K562 (cell line): ENCODE measurements at places on chromosomes 2 and 18.
A peak's percentile ranks its signal among the peaks of the same experiment; 100 is the strongest.

DNA sequence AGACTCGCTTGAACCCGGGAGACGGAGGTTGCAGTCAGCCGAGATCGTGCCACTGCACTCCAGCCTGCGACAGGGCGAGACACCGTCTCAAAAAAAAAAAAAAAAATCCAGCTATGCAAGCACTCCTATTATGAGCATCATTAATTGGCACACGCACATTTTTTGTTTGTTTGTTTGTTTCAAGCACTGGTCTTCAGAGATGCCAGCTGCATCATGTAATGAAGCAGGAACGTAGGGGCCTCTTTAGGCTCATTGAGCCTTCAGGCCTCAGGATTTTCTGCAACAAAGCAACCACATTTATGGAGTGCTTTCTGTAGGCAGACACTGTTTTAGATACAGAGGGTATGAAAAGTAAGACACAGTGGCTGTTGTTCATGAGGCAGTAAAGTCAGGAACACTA is 585.8 kb downstream of the CNTNAP5 start:
- DNase-seq: no peak
- H3K4me1 ChIP-seq: no peaks in the 10 kb centered on the region
- no peak overlapping the region for H3K4me3 ChIP-seq
- no peak overlapping the region for H3K27ac ChIP-seq

DNA sequence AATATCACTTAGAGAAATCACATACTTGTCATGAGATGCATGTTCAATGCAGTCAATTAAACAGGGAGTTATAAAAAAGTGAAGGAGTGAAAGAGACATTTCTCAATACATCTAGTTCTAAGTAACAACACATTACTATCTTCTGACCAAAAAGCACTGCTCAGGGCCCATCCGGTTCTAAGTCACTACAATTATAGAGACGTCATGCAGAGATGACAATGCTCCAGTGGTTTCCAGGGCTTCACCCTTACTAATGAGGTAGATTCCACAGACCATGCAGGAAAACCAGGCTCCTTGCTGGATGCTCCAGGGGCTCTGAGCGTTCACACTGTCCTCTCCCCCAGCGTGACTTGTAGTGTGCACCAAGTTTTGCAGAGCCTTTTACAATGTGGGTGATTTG is 88.0 kb downstream of the FTCDNL1 start:
- DNase-seq: no peak
- no peak overlapping the region for H3K27ac ChIP-seq
- H3K4me1 ChIP-seq: no peaks in the 10 kb centered on the region
- H3K36me3 ChIP-seq: no peaks in the 10 kb centered on the region
- H3K4me3 ChIP-seq: no peak overlapping the region

GRCh38 chr2:240595381-240596079 is 9.0 kb downstream of the CAPN10 start:
- no peaks in the 10 kb centered on the region for H3K4me1 ChIP-seq
- no peak overlapping the region for H3K4me3 ChIP-seq
- H3K27ac ChIP-seq: no peak overlapping the region
- no peaks in the 10 kb centered on the region for H3K27me3 ChIP-seq
- peak; percentile 50 for DNase-seq
- H3K36me3 ChIP-seq: peaks cover 20% of the 10 kb centered on the region; the same call in 1 of the 3 replicates

- H3K36me3 ChIP-seq: peaks cover 58% of the 10 kb centered on the region
- peak overlapping the region; percentile 34; the same call in 1 of the 2 replicates for H3K4me3 ChIP-seq
- peaks cover 24% of the 10 kb centered on the region; the same call in 2 of the 3 replicates for H3K4me1 ChIP-seq
- no peak for DNase-seq
Observed at GRCh38 chr2:207766697-207767460, 2.8 kb downstream of the FZD5 start.

- H3K27me3 ChIP-seq: peaks cover 17% of the 10 kb centered on the region
- no peak overlapping the region for H3K4me3 ChIP-seq
- peak; percentile 55 for DNase-seq
- H3K4me1 ChIP-seq: no peaks in the 10 kb centered on the region
- no peak overlapping the region for H3K27ac ChIP-seq
Observed at GRCh38 chr18:36284671-36285295, 12.7 kb upstream of the FHOD3 start.

DNA sequence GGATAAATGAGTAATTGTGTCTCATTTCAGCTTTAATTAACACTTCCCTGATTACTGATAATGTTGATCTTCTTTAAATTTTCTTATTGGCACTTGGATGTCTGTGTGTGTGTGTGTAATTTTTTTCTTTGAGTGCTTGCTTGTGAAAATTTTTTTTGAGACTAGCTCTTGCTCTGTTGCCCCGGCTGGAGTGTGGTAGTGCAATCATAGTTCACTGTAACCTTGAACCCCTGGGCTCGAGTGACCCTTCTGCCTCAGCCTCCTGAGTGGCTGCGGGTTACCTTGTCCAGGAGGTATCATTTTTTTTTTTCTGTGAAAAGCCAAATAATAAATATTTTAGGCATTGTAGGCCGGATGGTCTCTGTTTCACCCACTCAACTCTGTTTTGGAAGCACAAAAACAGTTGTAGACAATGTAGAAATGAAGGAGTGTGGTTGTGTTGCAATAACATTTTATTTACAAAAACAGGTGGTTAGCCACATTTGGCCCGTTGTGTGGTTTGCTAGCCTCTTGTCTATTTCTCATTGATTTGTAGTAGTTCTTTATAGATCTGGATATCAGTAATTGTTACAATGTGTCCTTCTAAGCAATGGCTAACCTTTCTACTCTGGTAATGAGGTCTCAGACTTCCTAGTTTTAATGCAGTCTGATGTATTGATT is 7.9 kb downstream of the IL1RL2 start:
- no peak for DNase-seq
- no peaks in the 10 kb centered on the region for H3K27me3 ChIP-seq
- no peaks in the 10 kb centered on the region for H3K36me3 ChIP-seq
- no peaks in the 10 kb centered on the region for H3K4me1 ChIP-seq
- no peak overlapping the region for H3K27ac ChIP-seq

- peaks cover 92% of the 10 kb centered on the region for H3K27me3 ChIP-seq
- H3K4me1 ChIP-seq: peaks cover 36% of the 10 kb centered on the region
- H3K36me3 ChIP-seq: no peaks in the 10 kb centered on the region
- H3K4me3 ChIP-seq: no peak overlapping the region
- H3K27ac ChIP-seq: no peak overlapping the region
Observed at GRCh38 chr2:3645745-3646389, 12.1 kb upstream of the ALLC start.

GRCh38 chr2:237637429-237638135 is 10.2 kb downstream of the LRRFIP1 start:
- no peak overlapping the region for H3K4me3 ChIP-seq
- H3K27ac ChIP-seq: no peak overlapping the region
- no peaks in the 10 kb centered on the region for H3K4me1 ChIP-seq
- peaks cover 32% of the 10 kb centered on the region for H3K27me3 ChIP-seq
- no peaks in the 10 kb centered on the region for H3K36me3 ChIP-seq

DNA sequence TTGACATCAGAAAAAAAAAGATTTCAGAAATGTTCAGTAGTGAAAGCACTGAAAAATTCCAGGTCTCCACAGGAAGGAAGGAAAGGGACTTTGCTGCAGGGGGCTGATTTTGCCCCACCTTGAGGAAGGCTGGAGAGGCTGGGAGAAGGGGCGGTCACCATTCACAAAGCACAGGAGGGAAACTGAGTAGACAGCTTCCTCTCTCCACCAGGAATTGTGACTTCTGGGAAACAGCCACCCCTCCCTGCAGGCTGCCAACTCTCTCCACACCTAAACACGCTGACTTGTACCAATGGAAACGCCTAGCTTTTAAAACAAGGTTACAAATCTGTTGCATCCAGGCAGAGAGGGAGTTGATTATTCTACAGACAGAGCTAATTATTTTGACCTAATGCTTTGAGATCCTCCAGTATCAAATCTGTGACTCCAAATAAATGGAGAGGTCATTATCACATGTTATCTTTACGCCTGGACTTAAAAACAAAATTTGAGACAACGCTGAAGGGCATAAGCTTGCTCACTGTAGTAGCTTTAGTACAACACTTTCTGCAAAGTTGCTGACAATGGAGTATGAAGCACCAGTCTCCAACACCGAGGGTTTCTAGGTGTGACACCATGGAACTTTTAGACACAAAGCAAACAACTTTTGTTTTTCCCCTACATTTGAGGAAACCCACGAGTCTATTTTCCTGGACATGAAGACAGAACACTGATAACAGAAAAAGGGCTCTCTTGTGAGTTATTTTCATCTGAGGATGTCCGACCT is 42.7 kb downstream of the EPHA4 start:
- H3K4me1 ChIP-seq: no peaks in the 10 kb centered on the region
- H3K36me3 ChIP-seq: no peaks in the 10 kb centered on the region
- no peak overlapping the region for H3K4me3 ChIP-seq
- DNase-seq: no peak
- H3K27ac ChIP-seq: no peak overlapping the region

DNA sequence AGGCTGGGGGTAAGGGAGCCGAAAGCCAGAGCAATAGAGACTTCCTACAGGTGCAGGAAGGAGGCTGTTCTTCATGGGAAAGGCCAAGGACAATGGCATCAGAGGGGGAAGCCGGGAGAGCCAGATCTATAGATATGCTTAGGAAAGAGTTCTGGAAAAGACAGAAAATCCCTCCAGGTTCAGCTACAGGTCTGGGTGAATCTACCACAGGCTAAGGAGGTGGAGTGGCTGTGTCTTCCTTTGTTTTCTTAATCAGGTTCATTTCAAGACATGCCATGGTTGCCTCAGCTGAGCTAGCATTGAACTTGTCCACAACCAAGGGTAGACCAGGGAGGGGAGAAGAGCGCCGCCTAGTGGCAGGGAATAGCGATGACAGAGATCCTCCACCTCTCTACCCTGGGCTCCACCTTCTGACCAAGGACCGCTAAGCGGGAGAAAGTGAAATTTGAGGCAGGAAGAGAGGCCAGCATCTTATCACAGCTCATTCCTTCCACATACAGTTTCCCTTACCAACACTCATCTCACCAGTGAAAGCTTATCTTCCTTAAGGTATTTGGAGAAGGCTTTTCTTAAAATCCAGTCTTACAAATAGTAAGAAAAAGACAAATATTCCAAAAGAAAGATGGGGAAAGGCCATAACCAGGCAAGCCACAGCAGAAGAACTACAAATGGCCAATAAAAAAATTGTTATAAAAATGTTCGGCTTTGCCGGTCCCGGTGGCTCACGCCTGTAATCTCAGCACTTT is 74.2 kb downstream of the VIT start:
- peaks cover 20% of the 10 kb centered on the region for H3K27me3 ChIP-seq
- no peak overlapping the region for H3K4me3 ChIP-seq
- no peaks in the 10 kb centered on the region for H3K36me3 ChIP-seq
- no peak overlapping the region for H3K27ac ChIP-seq

DNA sequence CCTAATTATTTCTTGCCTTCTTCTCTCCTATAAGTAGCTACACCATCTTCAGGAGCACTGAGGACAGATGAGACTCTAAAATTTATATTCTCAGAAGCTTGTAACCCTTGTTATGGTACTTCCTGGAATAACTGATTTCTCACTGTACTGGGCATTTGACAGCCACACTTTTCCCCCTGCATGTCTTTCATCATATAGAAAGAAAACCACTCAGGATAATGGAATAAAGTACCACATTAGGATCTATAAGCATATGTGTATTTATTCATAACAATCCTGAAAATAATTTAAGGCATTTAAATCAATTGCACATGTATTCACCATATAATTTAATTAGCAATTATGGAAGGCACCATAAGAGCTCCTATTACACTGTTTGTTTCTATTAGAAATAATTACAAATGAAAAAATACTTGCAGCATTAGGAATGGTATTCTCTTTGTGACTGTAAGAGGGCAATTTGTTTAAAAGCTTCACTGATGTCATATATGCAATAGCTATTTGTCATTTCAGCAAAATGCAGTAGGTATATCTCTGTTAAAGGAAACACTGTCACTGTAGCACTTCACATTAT is 216.9 kb upstream of the FSHR start:
- H3K4me3 ChIP-seq: no peak overlapping the region
- DNase-seq: no peak
- H3K27me3 ChIP-seq: no peaks in the 10 kb centered on the region
- H3K27ac ChIP-seq: no peak overlapping the region

DNA sequence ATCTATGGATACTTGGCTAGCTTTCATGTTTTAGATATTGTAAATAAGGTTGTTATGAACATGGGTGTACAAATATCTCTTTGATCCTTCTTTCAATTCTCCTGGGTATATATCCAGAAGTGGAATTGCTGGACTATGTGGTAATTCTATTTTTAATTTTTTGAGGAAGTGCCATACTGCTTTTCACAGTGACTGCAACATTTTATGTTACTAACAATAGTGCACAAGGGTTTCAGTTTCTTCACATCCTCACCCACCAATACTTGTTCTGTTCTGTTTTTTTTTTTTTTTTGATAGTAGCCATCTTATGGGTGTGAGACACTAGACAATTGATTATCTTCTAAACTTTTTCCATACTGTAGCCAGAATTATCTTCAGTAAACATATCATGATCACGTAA is 17.3 kb upstream of the NEUROD1 start:
- H3K27ac ChIP-seq: no peak overlapping the region
- no peaks in the 10 kb centered on the region for H3K36me3 ChIP-seq
- H3K4me1 ChIP-seq: no peaks in the 10 kb centered on the region
- H3K27me3 ChIP-seq: no peaks in the 10 kb centered on the region
- no peak overlapping the region for H3K4me3 ChIP-seq
- DNase-seq: no peak

DNA sequence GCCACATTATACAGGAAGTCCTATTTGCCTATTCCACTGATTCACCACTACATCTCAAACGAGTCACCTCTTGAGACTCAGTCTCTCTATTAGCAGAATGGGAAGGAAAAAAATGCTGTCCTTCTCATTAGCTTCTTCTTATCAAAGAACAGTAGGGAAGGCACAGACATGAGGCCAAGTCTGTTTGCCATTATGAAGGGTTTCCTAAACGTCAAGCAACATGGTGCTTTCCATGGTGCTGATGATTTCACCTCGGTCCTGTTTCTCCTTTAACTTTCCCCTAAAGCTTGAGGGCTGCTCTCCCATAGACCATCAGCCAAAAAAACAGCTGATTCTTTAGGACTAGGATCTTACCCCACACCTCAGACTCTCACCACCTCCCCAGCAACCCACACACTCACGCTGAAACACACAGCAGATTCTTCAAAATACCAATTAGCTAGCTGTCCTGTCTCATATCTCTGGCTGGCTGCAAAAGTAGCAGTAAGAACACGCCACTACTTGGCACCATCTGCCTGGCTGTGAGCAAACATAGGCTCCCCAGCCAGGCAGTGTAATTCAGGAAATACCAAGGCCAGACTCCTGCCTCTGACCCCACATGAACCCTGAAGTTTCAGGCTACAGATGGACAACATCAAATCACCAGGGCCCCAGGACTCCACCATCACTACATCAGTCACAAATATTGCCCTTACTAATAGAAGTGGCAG is 30.5 kb downstream of the GALNT14 start:
- no peaks in the 10 kb centered on the region for H3K27me3 ChIP-seq
- no peak overlapping the region for H3K4me3 ChIP-seq
- no peak for DNase-seq
- no peaks in the 10 kb centered on the region for H3K36me3 ChIP-seq
